ENCODE measurements at places on chromosomes 13 and 19.

- no peak for DNase-seq
These were observed 4.7 kb downstream of the CCDC8 start for GRCh38 chr19:46408664-46409039.

DNA sequence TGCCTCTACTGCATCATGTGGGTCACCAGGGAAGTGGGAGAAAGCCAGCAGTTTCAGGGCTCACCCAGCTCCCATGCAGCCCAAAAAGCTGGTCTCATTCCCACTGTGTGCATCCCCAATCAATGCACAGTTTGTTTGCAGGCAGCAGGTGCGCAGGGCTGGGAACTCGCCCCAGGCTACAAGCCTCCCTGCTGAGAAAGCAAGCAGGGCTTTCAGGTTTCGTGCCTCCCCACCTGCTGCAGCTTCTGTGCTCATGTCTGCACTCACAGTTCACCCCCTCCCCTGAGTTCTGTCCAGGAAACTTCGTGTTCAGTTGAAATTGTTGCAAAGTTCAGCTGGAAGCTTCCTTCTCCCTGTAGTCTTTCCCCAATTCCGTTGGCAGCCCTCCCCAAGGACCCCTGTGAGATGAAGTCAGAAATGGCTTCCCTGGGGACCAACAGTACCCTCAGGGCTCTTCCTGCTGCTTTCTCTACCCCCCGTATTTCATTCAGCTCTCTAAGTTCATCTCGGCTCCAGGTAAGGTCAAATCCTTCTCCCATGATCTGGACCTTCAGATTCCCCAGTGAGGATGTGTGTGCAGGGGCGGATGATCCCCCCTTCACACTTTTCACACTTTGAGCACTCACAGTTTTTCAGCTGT, 10.3 kb upstream of the KLK3 start:
- DNase-seq: no peak

DNA sequence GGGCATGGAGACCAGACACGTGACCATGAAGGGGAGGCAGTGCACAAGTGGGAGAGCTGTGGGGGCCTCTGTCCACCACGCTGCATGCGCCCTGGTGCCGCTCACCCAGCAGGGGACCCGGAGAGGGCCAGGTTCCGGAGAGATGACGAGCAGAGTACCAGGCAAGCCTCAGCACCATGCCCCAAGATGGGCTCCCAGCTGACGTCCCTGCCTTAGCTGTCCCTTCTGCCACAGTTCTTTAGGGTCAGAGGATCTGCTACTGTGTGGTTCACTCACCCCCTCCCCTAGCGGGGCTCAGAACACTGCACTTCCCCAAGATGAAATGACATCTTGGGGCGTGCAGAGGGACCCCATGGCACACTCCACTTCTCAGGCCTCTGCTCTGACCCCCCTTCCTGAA, 9.6 kb upstream of the PRKD2 start:
- DNase-seq: no peak

DNA sequence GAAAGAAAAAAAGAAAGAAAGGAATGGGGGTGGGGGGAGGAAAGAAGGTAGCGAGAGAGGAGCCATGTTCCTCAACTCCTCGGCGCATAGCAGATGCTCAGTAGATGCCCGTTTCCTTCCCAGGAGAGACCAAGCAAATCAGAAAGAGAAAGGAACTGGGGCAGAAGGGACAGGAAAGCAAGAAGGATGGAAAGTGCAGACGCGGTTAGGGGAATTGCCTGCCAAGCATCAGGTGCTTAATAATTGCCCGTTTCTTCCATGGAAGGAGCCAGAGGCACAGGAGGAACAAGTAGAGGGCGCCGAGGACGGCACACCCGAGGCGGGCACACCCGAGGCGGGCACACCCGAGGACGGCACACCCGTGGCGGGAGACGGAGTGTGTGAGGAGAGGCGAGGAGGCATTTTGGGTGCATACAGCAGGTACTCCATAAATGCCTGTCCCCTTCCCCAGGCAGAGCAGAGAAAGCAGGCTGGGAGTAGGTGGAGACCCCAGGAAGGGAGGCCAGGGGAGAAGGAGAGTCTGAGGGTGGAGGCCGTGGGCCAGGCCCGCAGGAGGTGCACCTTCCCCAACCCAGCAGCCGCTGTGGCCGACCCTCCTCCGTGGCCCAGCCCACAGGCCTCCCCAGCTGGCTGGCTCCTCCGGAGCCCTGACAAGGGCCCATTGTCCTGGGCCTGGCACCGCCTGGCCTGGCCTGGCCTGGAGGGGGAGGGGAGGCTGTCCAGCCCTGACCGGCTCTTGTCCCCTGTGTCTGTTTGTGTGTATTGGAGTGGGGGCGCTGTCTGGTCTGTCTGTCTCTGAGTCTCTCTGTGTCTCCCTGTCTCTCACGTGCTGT, 14.6 kb downstream of the JOSD2 start:
- peak; percentile 33 for DNase-seq

DNA sequence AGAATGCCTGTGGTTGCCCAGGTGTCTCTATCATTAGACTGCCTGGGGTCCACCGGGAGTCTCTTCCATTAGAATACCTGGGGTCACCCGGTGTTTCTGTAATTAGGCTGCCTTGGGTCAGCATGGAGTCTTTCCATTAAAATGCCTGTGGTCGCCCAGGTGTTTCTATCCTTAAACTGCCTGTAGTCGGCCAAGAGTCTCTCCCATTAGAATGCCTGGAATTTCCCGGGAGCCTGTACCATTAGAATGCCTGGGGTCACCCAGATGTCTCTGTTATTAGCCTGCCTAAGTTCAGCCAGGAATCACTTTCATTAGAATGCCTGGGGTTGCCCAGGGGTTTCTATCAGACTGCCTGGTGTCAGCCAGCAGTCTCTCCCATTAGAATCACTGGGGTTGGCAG, 1492.8 kb downstream of the UQCRFS1 start:
- no peak for DNase-seq

GRCh38 chr19:39942366-39942730, 7.9 kb upstream of the FCGBP start:
- DNase-seq: no peak

DNA sequence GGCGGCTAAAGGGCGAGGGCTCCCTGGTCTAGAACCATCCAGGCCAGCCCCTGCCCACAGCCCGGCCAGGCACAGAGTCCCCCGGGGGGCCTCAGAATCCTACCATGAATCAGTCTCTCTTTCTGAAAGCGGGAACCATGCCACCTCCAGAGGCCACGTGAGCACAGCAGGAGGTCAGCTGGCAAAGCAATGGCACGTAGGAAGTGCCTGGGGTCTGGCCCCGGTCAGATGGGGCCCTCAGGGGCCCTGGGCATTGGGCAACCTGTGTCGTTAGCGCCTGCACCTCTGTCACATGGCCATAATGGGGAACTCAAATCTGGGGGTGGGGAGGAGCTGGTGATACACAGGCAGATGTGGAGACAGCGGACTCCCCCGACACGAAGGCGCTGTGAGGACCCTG, 8.8 kb downstream of the MFSD12 start:
- peak; percentile 73 for DNase-seq

DNA sequence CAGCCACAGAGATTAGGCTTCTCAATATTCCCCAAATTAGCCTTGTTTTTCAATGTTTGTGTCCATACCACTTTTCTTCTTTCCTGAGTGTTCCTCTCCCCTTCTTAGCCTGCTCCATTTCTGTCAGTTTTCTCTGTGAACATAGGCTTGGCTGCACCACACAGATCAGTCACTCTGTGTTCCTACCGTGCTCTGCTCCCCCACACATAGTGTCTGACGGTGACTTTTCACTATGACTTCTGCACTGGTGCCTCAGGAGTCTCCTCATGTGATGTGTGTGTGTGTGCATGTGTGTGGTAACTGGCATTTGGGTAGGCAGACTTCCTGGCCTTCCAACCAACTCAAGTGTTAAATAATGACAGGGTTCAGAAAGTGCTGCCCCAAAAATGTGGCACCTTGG, 47.9 kb upstream of the MYCBP2 start:
- no peak for DNase-seq

GRCh38 chr19:55488986-55489710, 912 bp downstream of the SSC5D start:
- DNase-seq: no peak

DNA sequence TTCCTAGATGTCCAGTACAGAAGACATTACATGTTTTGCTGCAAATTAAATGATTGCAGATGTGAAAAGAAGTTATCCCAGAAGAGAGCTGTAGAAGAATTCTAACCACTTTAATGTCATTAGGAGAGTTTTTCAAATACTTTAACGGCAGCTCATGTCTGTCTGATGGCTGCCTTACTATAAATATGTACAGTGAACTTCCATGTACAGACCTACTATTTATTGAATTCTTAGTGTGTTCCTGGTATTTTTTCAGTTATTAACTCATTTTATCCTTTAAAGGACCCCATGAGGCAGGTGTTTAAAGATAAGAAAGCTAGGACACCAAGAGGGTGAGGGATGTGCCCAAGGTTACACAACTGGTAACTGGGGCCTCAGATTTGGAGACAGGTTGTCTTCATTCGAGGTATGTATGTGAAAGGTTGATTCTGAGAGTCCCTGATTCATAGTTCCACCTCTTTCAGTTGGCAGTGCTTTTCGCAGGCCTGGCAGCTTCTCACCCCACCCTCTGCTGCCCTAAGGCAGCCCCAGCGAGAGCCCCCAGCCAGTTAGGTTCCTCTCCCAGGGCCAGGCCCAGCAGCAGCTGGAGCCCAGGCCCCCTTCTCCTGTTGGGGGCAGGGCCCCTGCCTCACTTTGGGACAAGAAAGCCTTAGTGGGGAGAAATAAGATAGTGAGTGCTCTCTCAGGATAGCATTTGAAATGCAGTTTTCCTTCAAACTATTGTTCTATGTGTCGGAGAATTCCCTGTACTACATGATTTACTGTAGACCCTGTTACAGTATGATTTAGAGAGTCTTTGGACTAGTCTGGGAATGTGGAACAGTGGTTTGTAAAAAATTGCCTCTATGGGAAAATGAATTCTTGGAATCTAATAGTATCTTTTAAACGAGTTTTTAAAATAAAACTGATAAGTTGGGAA, 67.7 kb upstream of the TEX29 start:
- no peak for DNase-seq

DNA sequence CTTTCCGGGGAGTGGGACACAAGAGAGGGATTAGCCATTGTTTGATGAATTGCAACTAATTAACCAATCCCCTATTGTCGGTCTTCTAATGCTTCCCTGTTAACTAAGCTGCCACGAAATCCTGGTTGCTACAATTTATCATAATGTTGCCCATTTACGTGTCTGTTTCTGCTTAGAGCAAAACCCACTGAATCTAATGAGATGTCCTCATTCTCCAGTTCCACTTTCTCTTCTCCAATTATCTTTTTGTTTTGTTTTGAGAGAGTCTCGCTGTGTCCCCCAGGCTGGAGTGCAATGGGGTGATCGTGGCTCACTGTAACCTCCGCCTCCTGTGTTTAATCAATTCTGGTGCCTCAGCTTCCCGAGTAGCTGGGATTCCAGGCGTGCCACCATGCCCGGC, 5.2 kb upstream of the DPP9 start:
- no peak for DNase-seq

DNA sequence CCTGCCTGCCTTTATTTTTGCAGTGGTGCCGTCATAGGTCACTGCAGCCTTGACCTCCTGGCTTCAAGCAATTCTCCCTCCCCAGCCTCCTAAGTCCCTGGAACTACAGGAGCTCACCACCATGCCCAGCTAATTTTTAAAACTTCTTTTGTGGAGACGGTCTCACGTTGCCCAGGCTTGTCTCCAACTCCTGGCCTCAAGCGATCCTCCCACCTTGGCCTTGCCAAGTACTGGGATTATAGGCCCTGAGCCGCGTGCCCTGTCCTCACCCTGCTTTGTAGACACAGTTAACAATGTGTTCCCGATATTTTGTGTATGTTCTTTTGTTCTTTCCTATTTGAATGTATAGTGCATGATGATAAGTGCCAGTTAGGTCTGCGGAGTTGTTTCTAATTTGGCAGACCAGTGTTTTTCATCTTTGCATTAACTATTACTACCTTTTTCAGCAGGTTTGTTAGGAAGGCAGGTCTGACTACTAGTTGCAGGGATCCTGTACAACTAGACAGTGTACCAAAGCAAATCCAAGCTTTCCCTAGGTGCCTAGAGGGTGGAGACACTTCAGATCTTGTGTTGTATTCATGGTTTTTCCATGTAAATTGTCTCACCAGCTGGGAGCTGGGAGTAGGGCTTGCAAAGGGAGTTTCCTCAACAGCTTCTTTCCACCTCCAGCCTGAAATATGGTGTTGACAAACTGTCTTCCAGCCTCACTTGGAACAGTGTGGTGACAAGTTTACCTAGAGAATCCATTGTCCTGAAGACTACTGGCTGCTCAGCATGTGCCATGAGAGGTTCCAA, 9.5 kb upstream of the WTIP start:
- DNase-seq: no peak

DNA sequence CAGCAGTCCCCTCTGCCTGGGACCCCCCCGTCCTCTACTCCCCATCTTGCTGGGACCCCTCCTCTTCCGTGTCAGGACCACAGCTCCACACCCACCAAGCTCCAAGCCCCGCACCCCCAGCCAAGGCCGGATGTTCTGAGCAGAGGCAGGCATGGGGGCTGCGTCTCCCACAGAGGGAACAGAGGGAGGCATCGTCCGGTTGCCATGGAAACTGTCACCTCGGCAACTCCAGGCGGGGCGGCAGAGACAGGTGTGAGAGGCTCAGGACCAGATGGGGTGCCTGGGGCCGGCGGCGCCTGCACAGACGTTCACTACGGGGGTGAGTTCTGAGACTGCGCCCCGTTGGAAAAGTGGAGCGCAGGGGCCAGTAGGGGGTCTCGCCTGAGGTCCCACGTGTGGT, 5.4 kb downstream of the RNU6-9 start:
- no peak for DNase-seq

- no peak for DNase-seq
These were observed 148.9 kb downstream of the DCT start for GRCh38 chr13:94330552-94331071.

GRCh38 chr19:38251564-38252051, 4.6 kb downstream of the PPP1R14A start:
- no peak for DNase-seq

DNA sequence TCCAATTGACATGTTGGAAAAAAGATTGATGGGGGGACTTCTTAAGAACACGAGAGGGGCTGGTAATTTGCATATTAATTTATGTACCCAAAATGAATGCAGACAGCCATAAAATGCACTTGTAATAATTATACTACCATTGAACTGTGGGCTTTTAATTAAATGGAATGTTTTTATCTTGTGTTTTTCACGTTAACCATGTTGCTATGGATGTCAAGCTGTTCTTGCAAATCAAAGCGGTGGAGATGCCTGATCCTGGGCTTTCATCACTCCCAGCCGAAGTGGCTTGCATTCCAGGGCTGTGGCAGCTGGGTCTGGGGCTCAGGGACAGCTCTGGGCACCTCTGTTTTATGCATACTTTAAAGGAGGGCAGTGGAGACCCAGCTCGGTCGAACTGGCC, 179.4 kb upstream of the TMTC4 start:
- no peak for DNase-seq
